ENCODE measurements at places on chromosomes 16 and 17. TPM values are rescaled to one million over a fixed set of nuclear protein-coding genes. Genes with fewer than 3 reads are reported as not detected.

Gene CLDN9
- not detected for total RNA-seq

Gene UNK
- 38.5 TPM for total RNA-seq

Gene ITGAX
- not detected for total RNA-seq

GRCh38 chr16:16890964-16891363 lies 512.0 kb downstream of the NPIPA7 start:
- DNase-seq: no peak

GRCh38 chr16:23088018-23088417 lies 61.2 kb downstream of the USP31 start:
- DNase-seq: no peak

Data from neural progenitor cell (in vitro differentiated cells).